ENCODE measurements at places on chromosomes 12 and 14. TPM values are rescaled to one million over a fixed set of nuclear protein-coding genes. Genes with fewer than 3 reads are reported as not detected.

Gene SYNDIG1L
- 0.52 TPM for total RNA-seq

Gene INTS13
- 40.8 TPM for total RNA-seq

DNA sequence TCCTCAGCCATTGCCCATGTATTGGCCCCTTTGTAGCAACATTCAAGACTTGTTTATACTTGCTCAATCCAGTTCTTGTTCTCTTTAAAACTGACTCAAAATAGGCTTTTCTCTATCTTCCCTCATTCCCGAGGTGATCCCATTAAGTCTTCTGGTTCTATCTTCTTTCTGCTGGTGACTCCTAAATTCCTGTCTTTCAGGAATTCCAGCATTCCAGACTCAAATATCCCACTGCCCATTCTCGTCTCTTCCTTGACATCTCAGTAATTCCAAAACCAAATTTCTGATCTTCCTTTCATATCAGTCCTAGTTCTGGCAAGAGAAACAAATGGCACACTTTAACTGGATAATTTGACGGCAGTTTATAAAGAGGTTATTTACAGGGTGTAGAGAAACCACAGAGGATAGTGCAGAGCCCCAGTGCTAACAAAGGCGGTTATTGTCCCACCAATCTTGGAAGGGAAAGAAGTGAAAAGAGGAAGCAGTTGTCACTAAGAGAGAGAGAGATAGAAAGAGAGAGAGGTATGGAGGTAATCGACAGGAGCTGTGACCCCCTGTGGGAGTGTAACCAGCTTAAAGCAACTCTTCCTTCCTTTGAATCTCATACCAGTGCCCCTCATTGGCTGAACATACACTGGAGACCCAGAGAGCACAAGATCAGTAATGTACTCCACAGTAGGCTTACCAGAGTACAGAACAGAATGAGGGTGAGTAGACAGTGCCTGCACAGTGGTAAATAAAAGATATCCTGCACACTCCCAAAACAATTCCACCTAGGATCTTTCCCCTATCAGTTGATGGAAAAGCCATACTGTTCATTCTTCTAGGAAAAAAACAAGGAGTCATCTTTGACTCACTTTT is 177.6 kb upstream of the LMNTD1 start:
- DNase-seq = no peak
- no peaks in the 10 kb centered on the region for H3K27me3 ChIP-seq
- H3K36me3 ChIP-seq = no peaks in the 10 kb centered on the region
- H3K4me1 ChIP-seq = no peaks in the 10 kb centered on the region
- H3K4me3 ChIP-seq = no peak overlapping the region

DNA sequence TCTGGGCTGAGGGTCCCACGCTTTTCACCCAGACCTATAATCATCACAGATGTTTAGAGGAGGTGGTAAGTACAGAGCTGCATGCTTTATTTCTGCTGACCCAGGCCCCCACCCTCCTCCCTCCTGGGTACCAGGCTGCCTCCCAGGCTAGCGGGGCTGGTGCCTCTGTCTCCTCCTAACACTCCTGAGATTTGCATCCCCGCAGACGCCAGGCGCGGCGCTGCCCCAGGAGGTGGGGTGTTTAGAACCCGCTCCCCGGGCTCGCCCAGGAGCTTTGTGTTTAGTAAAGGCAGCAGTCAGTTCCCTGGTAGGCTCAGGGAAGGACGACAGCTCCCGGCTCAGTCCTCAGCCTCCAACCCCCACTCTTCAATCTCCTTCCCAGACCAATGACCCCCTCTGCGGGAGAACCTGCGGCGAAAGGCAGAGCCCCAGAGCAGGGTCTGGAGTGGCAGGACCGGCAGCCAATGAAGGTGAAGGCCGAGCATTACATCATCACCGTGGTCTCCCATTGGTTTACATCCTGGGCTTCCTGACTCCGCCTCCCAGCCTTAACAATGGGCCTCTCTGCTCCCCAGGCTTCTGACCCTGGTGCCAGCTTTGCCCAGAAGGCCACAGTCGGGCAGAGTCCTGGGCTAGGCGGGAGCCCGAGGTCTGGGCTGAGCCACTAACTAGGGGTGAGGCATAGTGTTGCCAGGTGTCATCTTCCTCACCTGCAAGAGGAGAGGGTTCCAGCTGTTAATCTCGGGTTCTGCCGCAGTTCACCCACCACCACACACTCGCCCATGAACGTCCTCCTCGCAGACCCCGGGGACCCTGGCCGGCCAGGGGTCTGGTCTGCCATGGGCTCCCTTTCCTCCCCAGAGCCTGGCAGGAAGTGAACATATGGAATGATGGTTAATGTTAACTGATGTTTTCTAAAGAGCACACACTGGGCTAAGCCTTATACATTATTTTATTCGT is 57.5 kb downstream of the CALM1 start:
- H3K27me3 ChIP-seq = no peaks in the 10 kb centered on the region
- H3K4me1 ChIP-seq = no peaks in the 10 kb centered on the region
- no peak overlapping the region for H3K27ac ChIP-seq
- H3K4me3 ChIP-seq = peak overlapping the region; percentile 20
- peak; percentile 73 for DNase-seq

DNA sequence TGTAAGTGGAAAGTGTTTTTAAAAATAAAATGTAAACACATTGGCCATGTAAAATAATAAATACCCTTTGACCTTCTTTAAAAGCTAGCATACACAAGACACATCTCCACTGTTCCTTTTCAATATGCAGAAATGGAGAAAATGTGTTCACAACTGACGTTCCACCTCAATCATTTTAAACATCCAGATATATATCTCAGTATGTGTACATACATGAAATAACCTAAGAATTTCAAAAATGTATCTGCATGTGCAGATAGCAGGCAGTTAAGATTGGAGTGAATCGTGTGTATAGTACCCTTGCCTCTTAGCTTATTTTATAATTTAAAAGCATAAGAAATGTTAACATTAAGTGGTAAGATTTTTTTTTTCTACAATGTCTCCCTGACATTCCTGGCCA is 406.2 kb upstream of the FLRT2 start:
- no peak overlapping the region for H3K4me3 ChIP-seq
- H3K36me3 ChIP-seq = no peaks in the 10 kb centered on the region
- H3K4me1 ChIP-seq = no peaks in the 10 kb centered on the region
- no peaks in the 10 kb centered on the region for H3K27me3 ChIP-seq
- H3K27ac ChIP-seq = no peak overlapping the region
- no peak for DNase-seq

- no peaks in the 10 kb centered on the region for H3K4me1 ChIP-seq
- no peak overlapping the region for H3K27ac ChIP-seq
- peaks cover 96% of the 10 kb centered on the region for H3K27me3 ChIP-seq
- no peak overlapping the region for H3K4me3 ChIP-seq
- DNase-seq = no peak
These were observed 28.9 kb upstream of the TMEM179 start for GRCh38 chr14:104633276-104634137.

GRCh38 chr12:118840399-118840798 is 140.9 kb upstream of the SRRM4 start:
- no peak overlapping the region for H3K27ac ChIP-seq
- H3K36me3 ChIP-seq = no peaks in the 10 kb centered on the region
- H3K4me3 ChIP-seq = no peak overlapping the region
- H3K4me1 ChIP-seq = no peaks in the 10 kb centered on the region

- DNase-seq = no peak
- no peak overlapping the region for H3K27ac ChIP-seq
- H3K4me1 ChIP-seq = no peaks in the 10 kb centered on the region
These were observed 242.9 kb downstream of the KTN1 start for GRCh38 chr14:55822906-55823305.

- no peak overlapping the region for H3K27ac ChIP-seq
- H3K36me3 ChIP-seq = no peaks in the 10 kb centered on the region
- no peak for DNase-seq
- no peaks in the 10 kb centered on the region for H3K27me3 ChIP-seq
- H3K4me1 ChIP-seq = peaks cover 10% of the 10 kb centered on the region
- H3K4me3 ChIP-seq = no peak overlapping the region
These were observed 33.8 kb downstream of the ZFYVE21 start for GRCh38 chr14:103749452-103749851.
